ENCODE measurements at places on chromosomes 4 and X.

DNA sequence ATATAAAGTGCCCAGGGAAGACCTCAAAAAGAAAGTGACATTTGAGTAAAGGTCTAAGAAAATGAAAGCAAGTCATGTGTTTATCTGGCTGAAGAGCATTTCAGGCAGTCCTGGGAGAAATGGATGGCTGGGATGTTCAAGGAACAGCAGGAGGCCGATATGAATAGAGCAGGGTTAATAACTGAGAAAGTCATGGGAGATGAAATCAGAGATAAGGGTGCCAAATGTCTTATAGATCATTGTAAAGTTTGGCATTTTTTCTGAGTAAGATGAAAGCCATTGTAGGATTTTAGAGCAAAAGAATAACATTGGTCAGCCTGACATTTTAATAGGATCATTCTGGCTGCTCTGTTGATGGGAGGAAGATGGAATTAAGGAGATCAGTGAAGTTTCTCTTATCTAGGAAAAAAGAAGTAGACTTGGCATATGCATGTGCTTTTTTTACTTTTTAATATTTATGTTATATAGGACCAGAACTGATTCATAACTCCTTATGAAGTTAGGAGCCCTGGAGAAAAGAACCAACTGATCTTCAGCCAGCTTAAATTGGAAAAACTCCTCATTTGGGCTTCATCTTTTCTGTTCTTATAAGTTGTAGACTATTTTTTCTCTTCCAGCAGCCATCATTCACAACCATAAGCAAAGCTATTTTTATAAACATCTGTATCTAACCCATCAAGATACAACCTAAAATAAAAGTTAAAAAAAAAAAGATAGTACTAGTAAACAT lies 18.6 kb downstream of the AIMP1 start:
- DNase-seq: no peak

GRCh38 chr4:53478671-53479456 lies 101.4 kb downstream of the FIP1L1 start:
- DNase-seq: no peak

GRCh38 chr4:40939856-40940255 lies 190.1 kb downstream of the NSUN7 start:
- no peak for DNase-seq

DNA sequence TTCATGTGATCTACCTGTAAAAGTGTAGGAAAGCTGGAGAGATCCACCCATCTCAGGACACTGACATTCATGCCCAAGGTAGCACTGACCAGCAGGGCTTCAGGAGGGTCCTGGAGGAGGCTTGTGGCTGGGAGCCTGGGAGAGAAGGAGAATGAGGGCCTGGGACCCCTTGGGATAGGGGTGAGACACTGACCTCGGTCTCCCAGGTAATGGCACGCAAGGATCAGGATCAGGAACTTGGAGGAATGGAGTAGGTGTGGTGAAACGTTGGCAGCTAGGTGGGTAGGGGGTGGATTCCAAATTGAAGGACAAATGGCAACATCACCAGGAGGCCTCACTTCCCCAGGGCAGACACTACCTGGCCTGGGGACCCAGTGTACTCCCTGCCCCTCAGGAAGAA lies 12.4 kb upstream of the RGS12 start:
- DNase-seq: no peak

GRCh38 chr4:46258431-46258830 lies 131.5 kb downstream of the GABRA2 start:
- no peak for DNase-seq

DNA sequence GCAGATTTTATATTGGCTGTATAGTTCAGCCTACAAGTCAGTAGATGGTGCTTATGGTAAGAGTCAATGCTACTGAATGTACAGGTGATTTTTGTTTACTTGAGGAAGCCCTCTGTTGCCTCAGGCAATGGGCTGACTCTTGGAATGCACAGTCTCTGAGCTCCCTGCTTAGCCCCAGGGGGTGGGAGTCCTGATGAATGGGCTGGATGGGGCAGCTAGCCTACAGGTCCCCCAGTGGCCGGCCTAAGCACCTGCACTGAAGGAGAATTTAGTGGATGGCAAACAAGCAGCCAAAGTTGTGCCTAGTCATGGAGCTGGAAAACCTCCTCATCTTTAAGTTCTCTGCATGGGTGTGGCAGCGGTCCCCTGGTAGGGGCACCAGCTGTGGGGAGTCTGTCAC lies 101.8 kb upstream of the CXorf51B start:
- DNase-seq: no peak

DNA sequence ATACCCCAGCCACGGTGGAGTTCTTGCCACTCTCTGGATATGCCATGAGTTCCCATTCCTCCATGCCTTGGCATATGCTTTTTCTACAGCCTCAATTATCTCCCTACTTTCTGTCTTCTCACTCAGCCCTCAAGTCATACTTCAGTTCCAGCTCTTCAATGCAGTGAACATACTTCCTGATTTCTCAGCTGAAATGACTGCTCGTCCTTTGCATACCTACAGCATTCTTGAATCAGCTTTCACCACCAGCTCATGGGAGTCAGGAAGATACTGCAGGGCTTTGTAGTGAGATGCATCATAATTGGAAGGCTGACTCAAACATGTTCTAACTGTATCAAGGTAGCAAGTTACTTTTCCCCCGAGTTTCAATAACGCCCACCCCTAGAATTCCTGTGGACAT lies 118.4 kb downstream of the APBB2 start:
- DNase-seq: no peak

DNA sequence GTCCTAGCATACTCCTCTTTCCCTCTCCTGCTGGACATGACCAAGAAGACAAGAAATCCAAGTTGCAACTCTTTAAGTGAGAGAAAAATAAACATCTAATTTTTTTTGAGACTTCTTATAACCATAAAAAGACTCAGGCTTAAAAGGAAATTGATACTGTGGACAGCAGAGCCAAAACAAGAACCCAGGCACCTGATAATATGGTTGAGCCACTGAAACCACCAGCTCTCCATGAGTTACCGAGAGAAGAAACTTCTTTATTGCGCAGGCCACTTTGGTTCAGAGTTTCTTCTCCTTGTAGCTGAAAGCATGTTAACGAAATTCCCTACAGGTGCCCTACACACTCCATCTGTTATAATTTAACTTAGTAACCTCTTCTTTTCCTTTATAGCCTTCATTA lies 11.3 kb upstream of the SPCS3 start:
- DNase-seq: no peak

DNA sequence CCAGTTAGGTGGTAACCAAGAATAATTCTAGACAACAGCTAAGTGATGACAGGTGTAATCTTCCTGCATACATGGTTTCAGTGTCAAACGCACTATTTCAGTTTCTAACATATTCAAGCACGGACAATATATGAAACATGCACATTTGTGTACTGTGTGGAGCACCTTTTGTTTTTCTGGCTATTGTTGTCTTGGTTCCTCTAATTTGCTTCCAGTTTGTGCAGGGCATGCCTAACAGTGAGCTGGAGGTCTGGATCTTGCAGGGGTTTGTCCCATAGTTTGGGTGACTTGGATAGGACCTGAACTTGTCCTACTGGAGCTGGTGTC lies 70.5 kb upstream of the TBC1D9 start:
- DNase-seq: no peak

GRCh38 chrX:137566746-137567679 lies 1.1 kb downstream of the ZIC3 start:
- no peak for DNase-seq

DNA sequence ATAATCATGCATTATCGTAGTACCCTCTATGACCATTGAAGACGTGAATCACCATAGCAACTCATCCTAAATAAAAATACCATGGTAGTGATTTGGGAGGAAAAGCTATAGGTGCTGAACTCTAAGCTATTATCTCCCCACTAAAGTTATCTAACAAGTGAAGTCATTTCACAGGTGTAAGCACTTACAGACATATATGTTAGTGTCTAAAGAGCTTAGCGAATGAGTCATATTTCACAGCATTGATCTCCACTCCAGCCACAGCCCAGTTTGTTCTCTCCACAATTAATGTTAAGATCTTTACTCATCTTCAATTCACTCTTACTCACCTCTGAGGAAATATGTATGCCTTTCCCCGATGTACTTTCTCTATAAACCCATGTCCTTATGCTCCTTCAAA lies 57.0 kb downstream of the DCAF8L1 start:
- no peak for DNase-seq

- no peak for DNase-seq
Measured at GRCh38 chr4:5423670-5424069, 284.7 kb downstream of the EVC2 start.

GRCh38 chr4:142781114-142781513 lies 65.0 kb downstream of the INPP4B start:
- no peak for DNase-seq

Measured in T-cell (primary cell).